ENCODE measurements at places on chromosomes 3 and 15.

- H3K36me3 ChIP-seq = peaks cover 10% of the 10 kb centered on the region
- peaks cover 29% of the 10 kb centered on the region for H3K4me1 ChIP-seq
- DNase-seq = no peak
- no peak overlapping the region for H3K4me3 ChIP-seq
- no peak overlapping the region for H3K27ac ChIP-seq
Measured at GRCh38 chr15:68232449-68232848, 2.9 kb upstream of the CLN6 start.

- H3K27me3 ChIP-seq = peaks cover 6% of the 10 kb centered on the region
- H3K36me3 ChIP-seq = no peaks in the 10 kb centered on the region
- H3K4me1 ChIP-seq = no peaks in the 10 kb centered on the region
- H3K4me3 ChIP-seq = no peak overlapping the region
Measured at GRCh38 chr15:69475769-69476358, 23.2 kb downstream of the RPLP1 start.

- H3K4me3 ChIP-seq = no peak overlapping the region
- no peaks in the 10 kb centered on the region for H3K36me3 ChIP-seq
- H3K27ac ChIP-seq = no peak overlapping the region
- H3K27me3 ChIP-seq = peaks cover 7% of the 10 kb centered on the region
- DNase-seq = peak; percentile 47
- H3K4me1 ChIP-seq = no peaks in the 10 kb centered on the region
Measured at GRCh38 chr15:33292717-33293307, 18.0 kb upstream of the RYR3 start.

GRCh38 chr3:39962581-39962980, 153.2 kb downstream of the MYRIP start:
- no peak overlapping the region for H3K27ac ChIP-seq
- no peaks in the 10 kb centered on the region for H3K36me3 ChIP-seq
- no peak overlapping the region for H3K4me3 ChIP-seq
- H3K27me3 ChIP-seq = no peaks in the 10 kb centered on the region
- no peaks in the 10 kb centered on the region for H3K4me1 ChIP-seq
